ENCODE measurements at places on chromosomes 5 and 9. TPM values are rescaled to one million over a fixed set of nuclear protein-coding genes. Genes with fewer than 3 reads are reported as not detected.

PCDHGA9 gene
- not detected for total RNA-seq

- DNase-seq, result no peak
Observed at GRCh38 chr5:1769017-1769640, 30.5 kb downstream of the MRPL36 start.

- no peak for DNase-seq
Observed at GRCh38 chr5:52801329-52801728, 13.6 kb downstream of the ITGA1 start.

- no peak for DNase-seq
Observed at GRCh38 chr9:37668116-37668601, 17.4 kb downstream of the FRMPD1 start.

- no peak for DNase-seq
Observed at GRCh38 chr9:137580209-137580953, 1.7 kb upstream of the DPH7 start.

ROR2 gene
- total RNA-seq, result not detected

DNA sequence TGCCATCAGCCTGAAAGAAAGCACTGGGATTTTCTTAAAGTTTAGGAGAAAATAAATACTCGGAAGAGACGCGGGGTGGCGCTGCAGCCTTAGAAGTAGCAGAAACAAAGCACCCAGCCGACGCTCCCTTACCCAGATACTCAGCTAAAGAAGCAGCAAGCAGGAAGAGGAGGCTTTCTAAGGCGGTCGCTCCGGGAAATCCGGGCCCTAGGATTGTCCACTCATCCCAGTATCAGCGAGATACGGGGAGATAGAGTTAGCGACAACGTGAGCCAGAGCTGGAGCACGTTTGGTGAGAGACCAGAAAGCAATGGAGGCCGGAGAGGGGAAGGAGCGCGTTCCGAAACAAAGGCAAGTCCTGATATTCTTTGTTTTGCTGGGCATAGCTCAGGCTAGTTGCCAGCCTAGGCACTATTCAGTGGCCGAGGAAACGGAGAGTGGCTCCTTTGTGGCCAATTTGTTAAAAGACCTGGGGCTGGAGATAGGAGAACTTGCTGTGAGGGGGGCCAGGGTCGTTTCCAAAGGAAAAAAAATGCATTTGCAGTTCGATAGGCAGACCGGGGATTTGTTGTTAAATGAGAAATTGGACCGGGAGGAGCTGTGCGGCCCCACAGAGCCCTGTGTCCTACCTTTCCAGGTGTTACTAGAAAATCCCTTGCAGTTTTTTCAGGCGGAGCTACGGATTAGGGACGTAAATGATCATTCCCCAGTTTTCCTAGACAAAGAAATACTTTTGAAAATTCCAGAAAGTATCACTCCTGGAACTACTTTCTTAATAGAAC lies at the start of gene PCDHB2:
TSS of gene PCDHB2 (plus strand) at position 135 of the 782 bp plus-strand sequence. CDS start at position 311, 176 bp downstream.
- peak; percentile 25 for DNase-seq

DNA sequence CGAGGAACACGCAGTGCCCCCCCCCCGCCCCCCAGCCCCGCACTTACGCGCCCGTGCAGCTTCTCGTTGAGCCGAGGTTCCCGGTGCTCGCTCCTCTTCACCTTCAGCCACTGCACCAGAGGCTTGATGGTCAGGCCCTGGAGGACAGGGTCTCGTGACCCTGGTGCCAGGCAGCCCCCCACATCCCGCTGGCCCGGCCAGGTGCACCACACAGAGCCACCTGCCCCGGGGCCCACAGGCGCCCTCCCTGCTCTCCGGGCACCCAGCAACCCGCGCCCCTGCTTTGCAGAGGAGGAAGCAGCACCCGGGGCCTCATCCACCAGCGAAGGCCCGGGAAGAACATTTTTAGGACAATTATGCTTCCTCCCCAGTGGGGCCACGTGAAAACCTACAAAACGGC lies 39.0 kb downstream of the EXOC3 start:
- no peak for DNase-seq

Data from activated CD8-positive, alpha-beta T cell treated with anti-CD3 and anti-CD28 coated beads for 36 hours (primary cell).